NCI-H1436 (cell line): ENCODE measurements at places on chromosomes 13 and 19.

- DNase-seq = no peak
Measured at GRCh38 chr19:46176116-46176860, 28.2 kb downstream of the IGFL2 start.

DNA sequence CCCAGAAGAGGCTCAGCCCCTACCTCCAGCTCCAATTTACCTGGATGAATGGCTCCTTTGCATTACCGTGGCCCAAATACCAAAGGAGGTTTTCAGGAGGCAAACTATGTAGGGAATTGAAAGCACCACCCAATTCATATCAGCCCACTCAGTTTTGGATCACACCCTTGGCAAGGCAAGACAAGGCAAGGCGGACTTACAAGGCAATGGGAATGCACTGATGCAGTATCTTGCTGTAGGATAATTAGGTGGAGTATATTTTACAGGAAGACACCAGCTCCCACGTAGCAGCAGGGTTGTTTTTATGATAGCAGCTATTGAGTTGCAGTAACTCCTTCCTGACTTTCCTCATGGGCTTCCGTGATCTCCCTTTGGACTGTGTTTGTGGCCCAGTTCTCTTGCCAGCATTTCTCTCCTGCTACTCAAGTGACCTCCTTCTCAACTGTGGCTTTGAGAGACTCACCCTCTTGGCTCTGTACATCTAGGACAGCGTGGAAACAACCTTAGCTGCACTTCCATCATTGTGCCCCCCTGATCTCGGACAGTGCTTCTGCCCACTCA is 935.9 kb downstream of the EFNB2 start:
- no peak for DNase-seq

- no peak for DNase-seq
Measured at GRCh38 chr13:25908366-25908765, 143.4 kb downstream of the SHISA2 start.

DNA sequence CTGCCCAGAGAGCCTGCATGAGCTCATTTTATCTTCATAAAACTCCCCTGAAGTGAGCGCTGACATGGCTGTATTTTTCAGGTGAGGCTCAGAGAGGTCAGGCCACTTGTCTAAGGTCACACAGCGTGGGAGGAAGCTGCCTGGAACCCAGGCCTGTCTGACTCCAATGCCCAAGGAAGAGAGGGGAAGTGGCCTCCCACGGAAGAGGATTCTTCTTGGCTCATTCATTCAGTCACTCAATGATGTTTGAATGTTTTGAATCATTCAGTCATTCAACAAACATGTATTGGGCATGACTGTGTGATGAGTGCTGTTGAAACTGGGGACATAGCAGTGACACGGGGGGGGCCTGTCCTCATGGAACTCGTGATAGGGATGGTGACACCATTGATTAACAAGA is 12.0 kb downstream of the ACTL9 start:
- DNase-seq = no peak

- no peak for DNase-seq
Measured at GRCh38 chr19:49333811-49334288, 1.4 kb upstream of the CD37 start.

DNA sequence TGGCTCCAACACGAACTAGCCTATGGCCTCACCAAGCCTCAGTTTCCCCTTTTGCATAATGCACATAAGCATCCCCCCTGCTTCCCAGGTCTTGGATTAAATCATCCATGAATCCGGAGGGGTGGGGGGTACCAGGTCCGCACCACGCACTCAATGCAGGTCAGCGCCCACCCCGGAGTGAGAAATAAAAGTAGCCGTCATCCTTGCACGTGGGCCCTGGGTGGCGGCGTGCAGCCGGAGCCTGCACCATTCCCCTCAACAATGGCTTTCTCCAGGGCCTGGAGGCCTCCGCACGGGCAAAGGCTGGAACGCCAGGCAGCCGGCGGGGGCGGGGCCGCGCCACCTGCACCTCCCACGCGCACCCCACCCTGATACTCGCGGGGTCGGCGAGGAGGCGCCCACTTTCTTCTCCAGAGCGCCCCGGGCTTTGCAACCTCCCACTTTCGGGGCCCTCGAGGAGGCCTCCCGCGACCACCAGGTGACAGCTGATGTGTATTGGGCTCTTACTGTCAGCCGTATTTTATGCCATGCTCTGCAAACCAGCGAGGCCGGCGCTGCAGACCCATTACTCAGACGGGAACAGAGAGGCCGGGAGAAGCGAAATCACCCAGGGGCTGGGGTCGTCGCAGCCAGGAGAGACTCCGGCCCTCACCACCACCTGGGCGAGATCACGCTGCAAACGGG is 767 bp upstream of the GADD45B start:
- no peak for DNase-seq

DNA sequence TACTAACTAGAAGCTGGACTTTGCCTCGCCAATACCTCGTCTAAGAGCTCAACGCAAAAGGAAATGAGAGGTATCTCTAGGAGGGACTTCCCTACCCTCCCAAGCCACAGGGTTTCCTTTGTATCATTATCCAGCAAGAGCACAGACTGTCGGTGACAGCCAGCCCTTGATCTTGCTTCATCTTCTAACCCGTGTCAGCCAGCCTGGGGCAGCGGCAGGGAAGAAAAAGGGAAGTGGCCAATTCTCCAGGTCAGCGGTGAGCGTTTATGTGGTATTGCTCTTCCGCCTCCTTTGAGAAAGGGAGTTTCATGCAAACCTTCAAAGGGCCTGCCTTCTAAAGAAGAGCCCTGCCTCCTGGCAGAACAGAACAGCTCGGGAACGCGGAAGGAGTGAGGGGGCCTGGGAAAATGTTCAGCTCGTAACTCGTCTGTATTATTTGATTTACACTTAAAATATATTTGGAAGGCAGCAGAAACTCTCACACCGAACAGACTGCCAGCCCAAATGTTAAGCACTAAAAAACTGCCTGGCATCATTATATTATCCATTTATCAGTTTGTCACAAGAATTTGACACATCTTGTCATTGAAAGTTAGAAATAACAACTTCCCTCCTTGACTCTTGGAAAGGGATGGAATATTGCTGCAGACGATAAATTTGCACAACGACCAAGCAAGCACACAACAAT is 41.8 kb downstream of the EFNB2 start:
- DNase-seq = no peak

DNA sequence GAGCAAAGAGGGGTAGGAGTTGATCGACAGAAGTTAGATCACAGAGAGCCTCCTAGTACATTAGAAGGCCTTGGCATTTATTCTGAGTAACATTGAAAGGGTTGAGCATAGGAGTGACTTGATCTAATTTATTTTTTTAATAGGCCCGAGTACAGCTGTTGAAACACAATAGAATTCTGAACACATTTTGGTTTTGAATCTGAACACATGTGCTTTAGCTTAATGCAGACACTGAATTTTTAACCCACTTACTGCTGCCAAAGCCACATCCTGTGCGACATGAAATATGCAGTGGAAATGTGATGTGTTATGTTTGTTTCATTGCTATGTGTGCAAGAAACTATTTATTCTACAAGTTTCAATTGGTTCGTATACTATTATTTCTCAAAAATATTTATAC is 1505.9 kb downstream of the PCDH9 start:
- no peak for DNase-seq

DNA sequence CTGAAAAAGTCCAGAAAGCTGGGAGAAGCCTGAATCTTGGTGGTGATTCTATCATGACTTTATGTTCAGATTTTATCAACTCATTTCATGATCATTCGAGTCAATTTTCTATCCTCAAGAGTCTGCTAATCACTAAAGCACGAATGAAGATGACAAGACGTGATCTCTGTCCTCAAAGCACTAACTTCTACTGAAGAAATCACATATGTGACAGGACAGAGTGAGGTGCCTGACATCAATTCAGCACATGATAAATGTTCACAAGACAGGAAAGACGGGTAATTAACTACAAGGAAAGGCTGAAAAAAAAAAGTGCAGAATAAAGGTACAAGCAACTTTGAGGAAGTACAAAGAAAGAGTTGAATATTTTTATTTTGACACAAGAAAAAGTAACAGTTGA is 487.1 kb downstream of the EFNB2 start:
- no peak for DNase-seq

GRCh38 chr19:45113628-45114027 is 20.6 kb downstream of the PPP1R37 start:
- DNase-seq = peak; percentile 80

DNA sequence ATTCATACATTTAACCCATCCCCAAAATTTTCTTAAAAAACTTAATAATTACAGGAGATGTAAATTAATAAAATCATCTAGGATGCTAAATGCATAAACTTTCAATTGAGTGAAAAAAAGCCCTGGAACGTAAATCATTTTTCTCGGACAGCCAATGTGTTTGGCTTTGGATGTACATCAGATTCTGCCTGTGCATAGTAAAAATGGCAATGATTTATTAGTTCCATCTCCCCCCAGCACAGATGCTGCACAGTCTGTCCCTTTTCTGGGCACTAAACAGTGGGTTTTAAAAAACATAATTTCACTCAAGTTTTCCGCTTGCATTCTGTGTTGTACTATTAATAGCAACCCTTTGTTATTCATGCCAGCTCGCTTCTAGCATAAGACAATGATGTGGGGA is 147.7 kb downstream of the TM9SF2 start:
- no peak for DNase-seq

GRCh38 chr13:64930636-64931035 is 2299.5 kb downstream of the PCDH9 start:
- no peak for DNase-seq

DNA sequence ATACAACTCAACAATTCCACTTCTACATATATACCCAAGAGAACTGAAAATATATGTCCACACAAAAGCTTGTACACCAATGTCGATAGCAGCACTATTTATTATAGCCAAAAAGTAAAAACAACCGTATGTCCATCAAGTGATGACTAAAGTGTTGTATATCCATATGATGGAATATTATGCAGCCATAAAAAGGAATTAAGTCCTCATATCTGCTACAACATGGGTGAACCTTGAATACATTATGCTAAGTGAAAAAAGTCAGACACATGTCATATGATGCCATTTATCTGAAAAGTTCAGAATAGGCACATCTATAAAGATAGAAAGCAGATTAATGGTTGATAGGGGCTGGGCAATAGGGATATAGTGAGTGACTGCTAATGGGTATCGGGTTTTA is 204.5 kb downstream of the KCNRG start:
- DNase-seq = no peak

GRCh38 chr13:40215747-40216146 is 450.7 kb downstream of the FOXO1 start:
- no peak for DNase-seq

GRCh38 chr13:80336776-80337287 is 4.1 kb downstream of the SPRY2 start:
- DNase-seq = no peak

DNA sequence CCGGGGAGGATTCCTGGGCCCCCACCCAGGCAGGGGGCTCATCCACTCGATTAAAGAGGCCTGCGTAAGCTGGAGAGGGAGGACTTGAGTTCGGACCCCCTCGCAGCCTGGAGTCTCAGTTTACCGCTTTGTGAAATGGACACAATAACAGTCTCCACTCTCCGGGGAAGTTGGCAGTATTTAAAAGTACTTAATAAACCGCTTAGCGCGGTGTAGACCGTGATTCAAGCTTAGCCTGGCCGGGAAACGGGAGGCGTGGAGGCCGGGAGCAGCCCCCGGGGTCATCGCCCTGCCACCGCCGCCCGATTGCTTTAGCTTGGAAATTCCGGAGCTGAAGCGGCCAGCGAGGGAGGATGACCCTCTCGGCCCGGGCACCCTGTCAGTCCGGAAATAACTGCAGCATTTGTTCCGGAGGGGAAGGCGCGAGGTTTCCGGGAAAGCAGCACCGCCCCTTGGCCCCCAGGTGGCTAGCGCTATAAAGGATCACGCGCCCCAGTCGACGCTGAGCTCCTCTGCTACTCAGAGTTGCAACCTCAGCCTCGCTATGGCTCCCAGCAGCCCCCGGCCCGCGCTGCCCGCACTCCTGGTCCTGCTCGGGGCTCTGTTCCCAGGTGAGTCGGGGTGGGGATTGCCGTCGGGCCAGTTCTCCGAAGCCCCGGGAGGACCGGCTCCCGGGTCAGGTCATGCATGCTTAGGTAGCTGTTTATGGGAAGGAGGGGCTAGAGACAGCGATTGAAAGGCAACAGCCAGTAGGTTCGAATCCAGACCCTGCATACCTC is at the start of gene ICAM1:
Gene ICAM1, plus strand, starts transcription at position 505 of the 779 bp plus-strand sequence. Its CDS starts 40 bp downstream, at position 545.
- no peak for DNase-seq

GRCh38 chr13:113769106-113769505 is 10.1 kb downstream of the TMEM255B start:
- DNase-seq = no peak

GRCh38 chr19:30123119-30123518 is 181.1 kb downstream of the URI1 start:
- DNase-seq = no peak
